T follicular helper cell (primary cell): ENCODE measurements at places on chromosomes 3 and 15.

GRCh38 chr15:96625256-96625655, 294.8 kb downstream of the NR2F2 start:
- DNase-seq = no peak

GRCh38 chr3:182711261-182711683, 82.0 kb upstream of the ATP11B start:
- no peak for DNase-seq

- DNase-seq = no peak
These were observed 36.1 kb downstream of the CTDSPL start for GRCh38 chr3:37897763-37898162.

GRCh38 chr15:75325922-75326321, 9.9 kb upstream of the COMMD4 start:
- DNase-seq = no peak

GRCh38 chr3:196985298-196985697, 16.7 kb upstream of the PIGZ start:
- DNase-seq = no peak

DNA sequence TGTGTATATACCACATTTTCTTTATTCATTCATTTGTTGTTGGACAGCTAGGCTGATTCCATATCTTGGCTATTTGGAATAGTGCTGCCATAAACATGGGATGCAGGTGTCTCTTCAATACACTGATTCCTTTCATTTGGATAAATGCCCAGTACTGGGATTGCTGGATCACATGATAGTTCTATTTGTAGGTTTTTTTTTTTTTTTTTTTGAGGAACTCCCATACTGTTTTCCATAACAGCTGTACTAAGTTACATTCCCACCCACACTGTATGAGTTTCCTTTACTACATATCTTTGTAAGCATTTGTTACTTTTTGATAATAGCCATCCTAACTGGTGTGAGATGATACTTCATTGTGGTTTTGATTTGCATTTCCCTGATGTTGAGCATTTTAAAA, 437.7 kb downstream of the DIPK2A start:
- DNase-seq = no peak

DNA sequence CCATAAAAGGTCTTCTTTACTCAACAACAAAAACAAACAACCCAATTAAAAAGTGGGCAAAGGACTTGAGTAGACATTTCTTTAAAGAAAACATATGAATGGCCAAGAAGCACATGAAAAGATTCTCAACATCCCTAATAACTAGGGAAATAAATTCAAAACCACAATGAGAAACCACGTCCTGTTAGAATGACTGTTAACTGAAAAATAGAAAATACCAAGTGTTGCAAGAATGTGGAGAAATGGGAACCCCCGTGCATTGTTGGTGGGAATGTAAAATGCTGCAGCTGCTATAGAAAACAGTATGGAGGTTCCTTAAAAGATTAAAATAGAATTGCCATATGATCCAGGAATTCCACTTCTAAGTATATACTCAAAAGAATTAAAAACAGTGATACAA, 34.8 kb downstream of the NMNAT3 start:
- no peak for DNase-seq

- DNase-seq = no peak
These were observed 55.9 kb upstream of the THRB start for GRCh38 chr3:24550588-24550987.

GRCh38 chr3:112675943-112676535, 35.1 kb upstream of the CCDC80 start:
- DNase-seq = no peak

- DNase-seq = no peak
These were observed 50.4 kb downstream of the GPR171 start for GRCh38 chr3:151152455-151153079.
